ENCODE measurements at places on chromosomes 4 and X.
A peak's percentile ranks its signal among the peaks of the same experiment; 100 is the strongest.

DNA sequence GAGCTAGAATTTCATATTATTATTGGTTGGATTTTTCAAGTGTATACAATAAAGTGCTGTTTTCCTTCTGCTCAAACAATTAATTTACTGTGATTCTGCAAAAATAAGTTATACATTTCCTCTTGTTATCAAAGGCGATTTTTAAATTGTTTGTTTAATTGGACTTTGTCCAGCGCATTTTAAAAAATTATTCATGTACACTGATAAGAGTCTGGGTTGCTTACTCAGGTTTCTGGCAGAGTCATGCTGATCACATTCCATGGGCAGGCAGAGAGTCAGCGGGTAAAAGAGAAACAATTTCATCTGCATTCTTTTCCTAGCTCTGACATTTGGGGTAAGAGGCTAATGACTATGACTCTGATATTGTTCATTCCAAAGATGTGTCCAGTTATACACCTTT, 8.9 kb downstream of the FAT4 start:
- DNase-seq, result no peak

DNA sequence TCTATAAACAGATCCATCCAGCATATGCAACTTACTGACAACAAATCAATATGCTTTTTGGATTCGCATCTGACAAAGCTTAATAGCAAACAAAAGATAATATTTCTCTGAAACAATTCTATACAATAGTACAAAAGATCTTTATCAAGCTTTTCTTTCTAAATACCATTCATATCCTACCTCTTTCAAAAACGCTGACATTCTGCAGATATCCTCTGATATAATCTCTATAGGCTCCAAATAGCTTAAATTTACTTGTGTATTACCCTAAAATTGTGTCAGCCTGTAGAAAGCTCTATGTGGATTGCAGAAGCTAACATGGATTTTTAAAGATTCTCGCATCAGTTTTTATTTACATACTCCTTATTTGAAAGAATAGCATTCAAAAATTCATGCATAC, 260.6 kb downstream of the GASK1B start:
- DNase-seq, result no peak

DNA sequence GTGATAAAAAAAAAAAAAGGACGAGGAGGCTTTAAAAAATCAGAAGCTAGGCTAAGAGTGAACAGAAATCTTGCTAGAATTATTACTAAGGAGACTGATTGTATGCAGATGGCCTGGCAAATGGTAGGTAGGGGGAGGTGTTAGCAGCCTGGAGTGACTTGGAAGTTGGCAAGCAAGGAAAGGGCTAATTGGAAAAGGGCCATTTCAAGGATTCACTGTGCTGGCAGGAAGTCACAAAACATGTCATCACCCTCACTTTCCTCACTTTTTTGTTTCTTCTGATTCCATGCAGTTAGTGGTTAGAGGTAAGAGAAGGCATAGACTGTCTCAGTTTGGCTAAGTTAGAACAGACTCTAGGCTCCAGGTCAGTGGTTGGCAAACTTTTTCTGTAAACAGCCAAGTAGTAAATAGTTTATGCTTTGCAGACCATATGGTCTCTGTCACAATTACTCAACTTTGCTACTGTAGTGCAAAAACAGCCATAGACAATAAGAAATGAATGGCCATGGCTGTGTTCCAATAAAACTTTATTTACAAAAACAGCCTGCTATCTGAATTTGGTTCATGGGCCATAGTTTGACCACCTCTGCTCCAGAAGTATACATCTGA, 646.5 kb upstream of the ACTRT1 start:
- DNase-seq, result no peak

- DNase-seq, result no peak
Measured at GRCh38 chr4:6368096-6368495, 98.4 kb downstream of the WFS1 start.

GRCh38 chr4:10117359-10118047, 904 bp upstream of the WDR1 start:
- DNase-seq, result no peak

DNA sequence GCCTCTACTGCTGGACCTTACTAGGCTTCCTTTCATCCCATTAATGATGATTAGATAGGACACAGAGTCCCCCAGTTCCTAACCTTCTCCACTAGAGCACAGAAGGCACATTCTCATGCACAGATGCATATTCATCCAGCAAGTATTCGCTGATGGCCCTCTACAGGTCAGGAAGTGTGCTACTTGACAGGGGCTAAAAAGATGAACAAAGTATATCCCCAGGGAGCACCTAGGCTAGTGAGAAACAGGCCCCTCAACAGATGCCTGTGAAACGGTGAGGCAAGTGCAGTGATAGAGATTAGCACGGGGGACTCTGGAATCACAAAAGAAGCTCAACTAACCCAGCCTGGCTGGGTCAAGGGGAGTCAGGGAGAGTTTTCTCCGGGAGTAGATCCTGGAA, 95.8 kb downstream of the MGST2 start:
- no peak for DNase-seq

DNA sequence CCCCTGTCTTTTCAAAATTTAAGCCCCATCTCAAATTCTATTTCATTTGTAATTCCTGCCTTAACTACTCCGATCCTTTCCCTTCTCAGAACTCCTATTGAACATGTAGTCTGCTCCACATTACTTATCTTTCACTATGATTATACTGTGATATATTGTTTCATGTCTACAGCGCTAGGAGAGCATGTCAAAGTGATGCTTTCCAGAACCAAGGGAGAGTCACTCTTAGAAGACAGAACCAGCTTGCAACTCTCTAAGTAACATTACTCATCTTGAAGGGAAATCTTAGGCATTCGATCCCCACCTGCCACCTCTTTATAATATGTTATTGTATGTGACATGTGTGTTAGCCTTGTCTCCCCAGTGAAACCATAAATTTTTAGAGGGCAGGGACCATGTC, 10.5 kb downstream of the EXOC1L start:
- no peak for DNase-seq

DNA sequence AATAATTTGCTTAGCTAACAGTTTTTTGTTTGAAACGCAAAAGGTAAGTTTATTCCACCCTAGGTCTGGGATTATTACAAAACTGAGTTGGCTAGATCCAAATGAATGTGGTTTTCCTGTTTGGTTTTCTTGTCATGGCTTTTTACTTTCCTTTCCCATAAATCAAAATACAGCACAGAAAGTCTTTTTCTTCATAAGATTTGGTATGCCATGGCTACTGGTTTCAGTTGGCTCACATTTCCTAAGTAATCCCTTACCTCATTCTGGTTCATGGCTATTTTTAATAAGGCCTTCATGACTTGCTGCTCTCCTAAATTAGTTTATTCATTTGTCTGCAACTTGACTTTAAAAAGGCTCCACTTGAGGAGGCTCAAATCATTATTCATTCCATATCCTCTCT, 12.9 kb upstream of the PAK3 start:
- DNase-seq, result no peak

- no peak for DNase-seq
Measured at GRCh38 chr4:21768349-21769310, 179.9 kb downstream of the KCNIP4 start.

DNA sequence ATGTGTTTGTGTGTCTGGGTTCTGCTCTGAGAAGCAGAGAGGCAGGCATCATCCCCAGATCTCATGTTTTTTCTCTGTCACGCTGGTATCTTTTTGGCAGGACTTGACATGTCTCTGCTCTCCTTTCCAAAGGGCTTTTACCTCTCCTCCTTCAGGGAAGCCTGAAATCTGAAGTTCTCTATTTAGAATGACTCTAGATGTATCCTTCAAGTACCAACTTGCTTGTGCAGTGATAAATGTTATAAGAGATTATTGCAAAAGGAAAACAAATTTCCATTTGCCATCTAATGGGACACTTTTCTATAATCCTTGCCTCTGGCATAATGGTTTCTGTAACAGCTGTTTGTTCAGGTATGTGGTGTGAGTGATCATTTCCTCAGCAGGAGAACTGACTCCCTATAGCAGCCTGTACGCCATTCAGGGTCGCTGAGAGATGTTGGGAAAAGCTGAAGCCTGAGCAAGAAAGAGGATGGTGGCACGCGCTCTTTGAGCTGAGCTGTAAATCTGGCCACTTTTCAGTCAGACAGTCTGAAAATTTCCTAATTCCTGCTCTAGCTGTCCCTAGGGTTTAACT, 72.5 kb downstream of the CNGA2 start:
- DNase-seq, result no peak

GRCh38 chr4:141614878-141615586, 21.4 kb upstream of the IL15 start:
- DNase-seq, result no peak

- DNase-seq, result no peak
Measured at GRCh38 chr4:171985129-171985528, 171.9 kb downstream of the GALNTL6 start.

- no peak for DNase-seq
Measured at GRCh38 chrX:152638443-152638904, 779 bp downstream of the GABRQ start.

DNA sequence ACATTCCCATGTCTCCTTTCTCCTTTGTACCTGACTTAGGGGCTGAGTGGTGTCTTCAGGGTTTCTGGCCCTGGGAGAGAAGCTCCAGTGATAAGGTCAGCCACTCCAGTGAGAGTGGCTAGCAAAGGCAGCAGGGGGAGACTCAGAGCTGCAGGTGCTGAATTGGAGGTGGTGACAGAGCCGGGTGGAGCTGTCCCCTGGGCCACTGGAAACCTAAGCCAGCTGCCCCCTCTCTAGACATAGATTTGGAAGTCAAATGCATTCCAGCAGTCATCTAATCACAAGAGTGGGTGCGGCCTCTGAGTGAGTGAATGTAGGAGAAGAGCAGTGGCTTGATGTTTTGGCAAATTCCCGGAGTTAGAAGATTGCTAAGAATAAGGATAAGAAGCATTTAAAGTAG, 28.5 kb downstream of the TRIM2 start:
- no peak for DNase-seq

DNA sequence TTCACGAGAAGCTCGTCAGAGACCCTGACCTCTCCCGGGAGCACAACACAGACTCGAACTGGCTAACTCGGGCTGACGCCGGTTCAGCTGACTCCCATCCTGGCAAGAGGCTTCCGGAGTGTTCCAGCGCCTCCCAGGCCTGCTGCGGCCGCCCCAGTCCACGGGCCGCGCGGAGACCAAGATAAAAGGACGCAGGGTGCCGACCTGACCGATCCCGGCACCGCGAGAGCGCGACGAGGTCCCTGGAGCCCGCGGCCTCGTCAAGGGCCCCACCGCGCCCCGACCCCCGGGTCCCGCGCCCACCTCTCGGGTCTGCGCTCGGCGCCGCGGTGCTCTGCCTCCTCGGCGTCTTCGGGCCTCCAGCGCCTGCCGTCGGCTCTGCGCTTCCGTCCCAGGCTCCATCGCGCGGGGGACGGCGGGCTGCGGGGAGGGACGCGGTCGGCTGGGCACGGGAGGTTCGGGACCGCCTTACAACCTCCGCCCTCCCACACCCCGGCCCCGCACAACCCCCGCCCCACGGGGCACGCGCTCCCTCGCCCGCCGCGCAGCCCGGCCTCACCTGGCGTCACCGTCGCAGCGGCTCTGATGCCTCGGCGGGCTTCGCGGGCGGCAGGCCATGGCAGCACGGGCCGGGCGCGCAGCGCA, 426 bp downstream of the SLBP start:
- DNase-seq, result no peak

- DNase-seq, result no peak
Measured at GRCh38 chrX:25343060-25343459, 327.3 kb upstream of the ARX start.

- DNase-seq, result no peak
Measured at GRCh38 chrX:35890699-35891098, 28.8 kb upstream of the CFAP47 start.

GRCh38 chrX:115311139-115311538, 21.6 kb downstream of the LUZP4 start:
- DNase-seq, result no peak

GRCh38 chr4:122914938-122915337, 7.5 kb downstream of the NUDT6 start:
- no peak for DNase-seq

- no peak for DNase-seq
Measured at GRCh38 chrX:41314204-41314603, 19.8 kb upstream of the DDX3X start.

GRCh38 chr4:6250235-6250983, 19.2 kb upstream of the WFS1 start:
- DNase-seq, result no peak

- DNase-seq, result no peak
Measured at GRCh38 chrX:16156692-16157331, 10.5 kb upstream of the MAGEB17 start.

- no peak for DNase-seq
Measured at GRCh38 chrX:110698696-110699095, 96.9 kb downstream of the CHRDL1 start.

DNA sequence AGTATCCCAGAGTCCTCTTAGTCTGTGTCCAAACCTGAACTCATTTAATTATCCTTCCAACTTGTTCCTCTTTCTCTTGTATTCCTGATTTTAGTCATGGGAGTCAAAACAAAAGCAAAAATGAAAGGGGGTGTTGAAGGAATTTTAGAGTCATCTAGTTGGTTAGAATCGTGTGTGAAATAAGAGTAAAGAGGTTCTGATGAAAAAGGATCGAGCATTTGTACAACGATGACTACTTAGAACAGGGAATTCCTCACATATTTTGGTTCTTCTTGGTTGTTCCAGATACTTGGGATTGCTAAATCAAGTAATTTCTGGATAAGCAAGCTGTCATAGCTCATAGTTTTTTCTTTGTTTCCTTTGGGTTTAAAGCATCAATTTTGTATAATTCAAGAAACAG, 194.4 kb downstream of the BCOR start:
- no peak for DNase-seq

- DNase-seq, result peak; percentile 65
Measured at GRCh38 chrX:40176351-40177116, 78.8 kb upstream of the BCOR start.

GRCh38 chrX:105471597-105471996, 251.1 kb upstream of the TEX13A start:
- DNase-seq, result no peak

- DNase-seq, result no peak
Measured at GRCh38 chrX:43266487-43266886, 389.6 kb upstream of the MAOA start.

GRCh38 chr4:14115106-14115505, 487.6 kb upstream of the BOD1L1 start:
- DNase-seq, result no peak

DNA sequence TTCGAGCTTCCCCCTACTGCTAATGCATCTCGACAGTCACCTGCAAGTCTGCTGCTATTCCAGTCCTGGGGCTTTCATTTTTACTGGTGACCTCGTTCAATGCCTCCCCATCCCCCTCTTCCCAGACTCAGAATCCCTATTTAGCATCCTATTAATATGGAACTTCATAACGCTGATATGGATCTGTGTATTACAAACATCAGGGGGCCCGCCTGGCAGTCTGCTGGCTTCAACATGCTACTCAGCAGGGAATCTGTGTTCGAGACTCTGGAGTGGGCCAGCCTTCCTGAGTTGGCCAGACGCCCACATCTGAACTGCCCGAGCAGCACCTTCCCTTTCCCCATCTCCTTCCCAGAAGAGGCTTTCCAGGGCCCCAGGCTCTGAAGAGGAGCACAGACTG, 173.9 kb upstream of the PPARGC1A start:
- DNase-seq, result no peak

- no peak for DNase-seq
Measured at GRCh38 chr4:183959319-183960045, 54.4 kb downstream of the STOX2 start.

GRCh38 chr4:26962720-26963119, 102.1 kb downstream of the STIM2 start:
- DNase-seq, result no peak
